Activated CD4-positive, alpha-beta T cell treated with anti-CD3 and anti-CD28 coated beads, Interleukin-2, amount 50 U/mL, for 1 hour (primary cell): ENCODE measurements at places on chromosomes 6 and 20.

GRCh38 chr20:62704341-62704948 lies 4.2 kb upstream of the NTSR1 start:
- no peak for DNase-seq

- no peak for DNase-seq
Measured at GRCh38 chr6:9851541-9852380, 563.1 kb downstream of the TFAP2A start.

DNA sequence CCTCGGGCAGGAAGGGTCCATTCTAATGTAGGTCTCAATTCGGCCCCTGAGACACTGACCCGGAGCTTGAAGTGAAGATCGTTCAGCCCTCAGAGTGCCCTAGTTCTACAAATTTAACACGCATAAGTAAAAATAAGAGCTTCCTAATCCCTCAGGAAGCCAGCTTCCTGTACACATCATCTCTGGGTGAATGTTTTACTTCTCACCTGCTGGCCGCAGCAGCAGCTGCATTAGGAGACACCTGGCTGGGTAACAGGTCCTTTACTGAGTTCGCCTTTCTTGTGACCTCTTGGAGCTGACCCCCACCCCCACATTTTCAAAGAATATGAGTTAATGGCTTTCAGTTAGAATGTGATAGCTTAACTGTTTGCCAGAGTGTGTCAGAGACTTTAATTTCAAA lies 165.0 kb downstream of the SMOC2 start:
- no peak for DNase-seq

GRCh38 chr6:34792605-34793500 lies 970 bp downstream of the BLTP3A start:
- no peak for DNase-seq

DNA sequence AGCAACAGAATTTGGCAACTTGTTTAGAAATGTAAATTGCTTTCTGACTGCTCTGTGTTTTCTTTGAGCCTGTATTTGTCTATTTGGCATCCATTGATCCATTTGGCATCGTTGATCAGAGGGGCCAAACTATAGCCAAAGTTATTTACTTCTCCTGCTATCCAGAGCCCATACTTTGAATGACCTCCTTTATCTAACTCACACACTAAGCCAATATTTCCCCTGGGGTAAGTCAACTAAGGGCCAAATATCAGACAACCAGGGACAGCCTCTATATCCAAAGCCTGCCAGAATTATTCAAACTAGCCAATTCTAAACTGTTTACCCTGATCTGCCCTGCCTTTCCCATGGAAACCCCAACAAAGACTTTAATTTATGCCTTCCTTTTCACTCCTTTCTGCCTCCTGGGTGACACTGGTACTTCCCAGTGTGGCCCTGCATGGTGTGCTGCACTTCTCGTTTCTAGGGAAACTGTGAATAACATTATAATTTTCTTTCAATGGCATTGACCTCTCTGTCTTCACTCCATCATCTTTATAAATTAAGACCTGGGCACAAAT lies 19.8 kb upstream of the ZNF184 start:
- no peak for DNase-seq

DNA sequence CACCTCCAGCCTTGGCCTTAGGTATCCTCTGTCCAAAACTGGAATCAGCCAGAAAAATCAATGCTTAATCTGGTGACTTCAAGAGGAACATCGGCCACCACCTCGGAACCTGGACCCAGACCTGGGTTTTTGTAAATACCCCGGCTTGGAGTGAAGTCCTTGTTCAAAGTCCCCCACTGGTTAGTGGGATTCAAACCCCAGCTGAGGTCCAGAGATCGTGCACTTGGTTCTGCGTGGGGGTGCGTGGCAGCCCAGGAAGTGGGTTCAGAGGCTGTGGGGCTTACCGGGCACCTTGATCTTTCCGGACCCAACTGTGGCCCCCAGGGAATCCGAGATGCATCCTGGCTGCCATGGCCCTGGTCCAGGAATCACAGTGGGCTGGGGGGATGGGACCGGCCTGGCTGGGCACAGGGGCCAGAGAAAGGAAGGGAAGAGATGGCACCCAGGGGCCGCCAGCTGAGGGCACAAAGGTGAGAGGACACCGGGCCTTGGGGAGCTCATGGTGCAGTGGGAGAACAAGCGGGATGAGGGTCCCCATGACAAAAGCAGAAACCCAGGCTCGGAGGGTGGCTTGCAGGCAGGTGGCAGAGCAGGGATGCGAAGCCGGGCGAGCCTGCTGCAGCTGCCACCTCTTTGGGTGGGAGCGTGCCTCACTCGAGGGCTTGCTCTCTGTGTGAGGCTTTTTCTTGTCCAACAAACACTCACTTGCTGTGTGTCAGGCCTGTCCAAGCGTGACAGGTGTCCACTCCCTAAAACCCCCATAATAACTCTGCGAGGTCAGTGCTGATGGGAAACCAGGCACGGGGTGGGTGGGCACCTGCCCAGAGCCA lies 27.7 kb downstream of the ZBP1 start:
- DNase-seq = no peak

GRCh38 chr6:10793695-10794094 lies 44.6 kb downstream of the MAK start:
- no peak for DNase-seq

DNA sequence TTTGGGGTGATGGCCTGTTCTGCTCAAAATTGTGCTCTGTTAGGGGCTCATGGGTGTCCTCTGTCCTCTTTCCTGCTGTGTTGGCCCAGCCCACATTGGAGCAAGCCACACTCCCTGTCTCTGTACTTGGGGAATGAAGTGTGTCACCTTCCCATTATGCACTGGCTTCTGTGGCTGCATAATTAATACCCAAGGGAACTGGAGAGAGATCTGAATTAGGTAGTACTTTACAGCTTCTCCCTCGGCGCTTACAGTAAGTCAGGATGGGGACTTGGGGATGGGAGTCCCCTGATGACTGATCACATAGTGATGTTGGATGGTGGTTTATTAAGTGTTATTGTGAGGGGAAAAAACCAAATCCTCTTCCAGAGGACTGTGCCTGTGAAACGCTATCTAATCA lies 116.6 kb downstream of the FOXO3 start:
- no peak for DNase-seq
